ENCODE measurements at places on chromosomes 3 and 15.

GRCh38 chr15:74421302-74422245 lies 12.2 kb downstream of the SEMA7A start:
- DNase-seq, result no peak

DNA sequence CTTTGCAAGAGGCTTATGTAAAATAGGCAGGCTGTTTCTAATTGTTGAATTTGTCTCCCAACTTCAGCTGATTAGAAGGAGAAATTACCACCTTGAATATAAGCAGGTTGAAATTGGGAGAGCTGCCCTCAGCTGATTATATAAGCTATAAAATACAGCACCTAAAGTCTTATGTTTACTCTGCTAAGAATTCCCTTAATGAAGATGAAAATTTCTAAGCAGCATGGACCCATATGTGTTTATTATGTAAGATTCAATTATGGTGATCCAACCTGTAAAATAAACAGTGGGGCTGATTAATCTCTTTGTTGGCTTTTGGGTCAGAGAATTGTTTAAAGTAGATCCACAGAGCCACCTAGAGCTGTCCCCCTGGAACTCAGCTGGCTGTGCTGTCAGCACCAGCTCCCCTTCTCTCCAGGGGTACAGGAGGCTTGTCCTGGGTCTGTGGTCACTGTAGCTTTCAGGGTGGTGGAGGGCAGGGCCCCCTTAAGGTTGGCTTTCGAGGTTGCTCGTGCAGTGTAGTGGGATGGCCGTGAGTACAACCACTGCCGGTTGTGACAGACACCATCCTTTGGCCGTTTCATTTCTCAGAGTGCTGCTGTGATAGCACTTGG lies 9.5 kb downstream of the SLCO3A1 start:
- DNase-seq, result no peak

GRCh38 chr3:95341314-95341713 lies 1278.5 kb downstream of the NSUN3 start:
- DNase-seq, result no peak

DNA sequence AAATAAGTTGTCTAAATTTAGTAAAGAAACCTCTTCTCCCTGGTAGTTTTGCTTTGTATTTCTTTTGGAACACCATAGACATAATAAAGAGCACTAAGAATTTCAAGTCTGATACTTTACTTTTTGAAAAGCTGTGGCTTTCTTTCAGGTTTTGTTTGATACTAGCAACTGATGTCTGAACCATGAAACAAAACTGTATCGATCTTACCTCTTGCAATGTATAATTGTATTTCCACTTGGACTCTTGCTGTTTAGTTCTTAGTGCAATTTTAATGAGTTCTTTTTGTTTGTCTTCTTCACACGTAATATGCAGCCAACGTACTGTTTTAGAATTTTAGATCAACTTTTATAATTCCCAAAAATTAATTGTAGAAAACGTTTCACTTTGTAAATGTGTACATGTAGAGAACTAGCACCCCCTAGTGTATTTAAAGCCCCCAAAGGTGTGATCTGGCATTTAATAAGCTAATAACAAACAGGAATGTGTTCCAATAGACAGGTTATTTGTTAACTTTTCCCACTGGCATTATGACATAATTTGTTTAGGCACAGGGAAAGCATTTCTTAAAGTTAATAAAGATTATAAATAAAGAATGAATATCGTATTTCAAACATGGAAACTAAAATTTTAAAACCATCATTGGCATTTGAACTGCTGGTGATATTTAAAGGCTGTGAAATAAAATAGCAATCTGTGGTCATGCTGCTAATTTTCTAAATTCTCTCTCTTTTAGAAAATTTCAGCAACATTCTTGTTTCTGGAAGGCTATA lies 289.1 kb upstream of the DNAJC19 start:
- no peak for DNase-seq

Data from fibroblast of skin of right biceps (primary cell).